ENCODE measurements at places on chromosomes 1 and 21.

GRCh38 chr1:169108863-169109560 lies 2.5 kb downstream of the ATP1B1 start:
- DNase-seq = no peak

DNA sequence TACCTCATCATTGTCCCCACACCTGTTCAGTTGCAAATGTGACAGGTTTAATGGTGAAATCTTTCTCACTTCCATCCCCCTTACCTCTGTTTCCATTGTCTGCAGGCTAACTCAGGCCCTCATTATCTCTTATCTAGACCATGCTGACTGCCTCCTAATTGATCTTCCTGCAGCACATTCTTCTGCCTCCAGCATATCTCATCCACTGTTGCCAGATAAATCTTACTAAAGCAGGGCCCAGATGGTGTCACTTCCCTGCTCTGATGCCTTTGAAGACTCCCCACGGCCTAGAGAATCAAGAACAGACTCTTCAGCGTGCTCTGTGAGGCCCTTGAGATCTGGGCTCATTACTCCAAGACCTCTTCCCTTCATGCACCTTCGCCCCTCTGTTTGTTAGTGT lies 230.1 kb downstream of the DUSP10 start:
- no peak for DNase-seq

- DNase-seq = no peak
Measured at GRCh38 chr1:188062456-188062855, 1233.7 kb downstream of the PLA2G4A start.

- no peak for DNase-seq
Measured at GRCh38 chr1:157961805-157962762, 31.4 kb upstream of the KIRREL1 start.

DNA sequence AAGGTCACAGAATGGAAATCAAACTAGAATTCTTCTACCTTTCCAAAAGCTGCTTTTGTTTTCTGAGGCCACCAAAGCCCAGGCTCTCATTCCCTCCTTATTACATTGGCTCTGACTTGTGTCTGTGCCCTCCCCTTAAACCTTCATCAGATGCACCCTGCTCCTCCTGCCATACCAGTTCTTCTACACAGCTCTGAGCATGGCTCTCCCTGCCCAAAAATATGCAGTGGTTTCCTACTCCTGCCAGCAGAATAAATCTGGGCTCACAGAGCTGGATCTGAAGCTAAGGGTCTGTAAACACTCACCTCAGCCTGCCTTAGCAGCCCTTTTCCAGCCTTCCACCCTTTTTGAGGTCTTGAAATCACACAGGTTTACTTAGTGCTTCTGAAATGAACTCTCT lies 55.0 kb downstream of the TTC3 start:
- no peak for DNase-seq

- DNase-seq = no peak
Measured at GRCh38 chr1:17075470-17076255, 21.8 kb upstream of the SDHB start.

DNA sequence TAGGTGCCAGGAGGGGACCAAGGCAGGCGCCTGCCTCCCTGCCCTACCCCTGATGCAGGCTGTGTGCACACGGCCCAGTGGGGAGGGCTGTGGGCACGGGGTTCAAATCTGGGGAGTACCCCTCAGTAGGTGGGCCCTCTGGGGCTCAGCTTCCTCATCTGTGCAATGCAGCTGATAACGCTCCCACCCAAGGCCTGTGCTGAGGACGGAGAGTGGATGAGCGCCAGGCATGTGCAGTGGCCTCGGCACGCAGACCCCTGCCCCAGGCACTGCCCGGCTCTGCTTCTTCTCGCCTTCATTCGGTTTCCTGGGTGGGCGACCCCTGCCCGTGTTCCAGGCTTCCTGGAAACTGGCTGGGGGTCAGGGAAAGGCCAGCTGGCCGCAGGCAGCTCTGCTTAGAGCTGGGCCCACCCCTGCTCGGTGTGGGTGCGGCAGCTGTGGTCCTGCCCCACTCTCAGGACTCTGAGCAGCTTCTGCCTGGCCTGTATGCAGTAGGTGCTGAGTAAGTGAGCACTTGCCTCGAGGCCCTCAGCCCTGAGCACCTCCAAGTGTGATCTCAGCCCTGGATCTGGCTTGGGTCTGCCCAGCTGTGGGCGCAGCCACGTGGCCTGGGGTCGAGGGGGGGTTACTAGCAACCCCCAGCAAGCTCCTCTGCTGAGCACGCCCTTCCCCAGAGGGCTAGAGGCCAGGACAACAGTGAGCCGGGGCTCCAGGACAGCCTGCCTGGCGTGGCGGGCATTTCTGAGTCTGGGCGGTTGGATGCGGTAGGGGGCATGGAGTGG lies 11.9 kb upstream of the TNFRSF14 start:
- no peak for DNase-seq

DNA sequence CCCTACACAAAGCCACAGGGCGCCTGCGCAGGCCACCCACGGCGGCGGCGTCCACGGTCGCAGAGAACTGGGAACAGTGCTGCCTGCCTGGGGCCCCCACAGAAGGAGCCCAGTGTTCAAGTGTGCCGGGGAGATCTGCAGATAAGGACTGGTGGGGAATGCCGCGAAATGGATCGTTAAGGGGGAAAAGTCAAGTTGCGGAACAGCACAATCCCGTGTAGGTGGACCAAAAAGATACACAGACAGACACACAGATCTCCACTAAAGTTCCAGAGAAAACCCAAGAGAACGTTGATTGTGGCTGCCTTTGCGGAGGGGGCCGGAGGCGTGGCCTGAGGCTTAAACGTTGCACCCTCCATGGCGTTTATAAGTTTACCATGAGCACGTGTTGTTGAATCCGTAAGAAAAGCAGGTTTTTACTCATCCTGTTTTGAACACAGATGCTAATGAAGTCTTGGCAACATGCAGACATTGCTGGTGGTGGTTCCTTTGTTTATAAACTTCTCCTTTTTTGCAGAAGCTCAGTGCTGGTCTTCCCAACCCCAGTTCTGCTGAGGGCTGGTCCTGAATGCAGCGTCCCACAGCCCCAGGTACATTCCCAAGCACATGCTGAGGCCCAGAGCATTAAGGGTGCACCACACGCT lies 4.1 kb downstream of the SPATC1L start:
- DNase-seq = no peak

- no peak for DNase-seq
Measured at GRCh38 chr1:168623003-168623828, 46.8 kb downstream of the XCL1 start.

- no peak for DNase-seq
Measured at GRCh38 chr1:225998560-225999226, 450 bp downstream of the SDE2 start.

DNA sequence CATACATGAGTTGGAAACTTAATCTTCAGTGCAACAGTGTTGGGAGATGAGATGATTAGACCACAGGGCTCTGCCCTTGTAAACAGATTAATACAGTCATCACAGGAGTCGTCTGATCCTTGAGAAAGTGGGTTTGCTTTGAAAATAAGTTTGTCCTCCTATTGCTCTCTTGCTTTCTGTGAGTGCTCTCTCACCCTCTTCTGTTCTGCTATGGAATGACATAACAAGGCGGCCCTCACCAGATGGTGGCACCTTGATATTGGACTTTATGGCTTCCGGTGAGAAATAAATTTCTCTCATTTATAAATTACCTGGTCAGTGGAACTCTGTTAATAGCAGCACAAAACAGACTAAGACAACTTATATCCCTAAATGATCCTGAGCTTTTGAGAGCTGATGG lies 353.6 kb downstream of the BRINP3 start:
- DNase-seq = no peak

- no peak for DNase-seq
Measured at GRCh38 chr1:38027201-38028104, 14.9 kb downstream of the UTP11 start.

- DNase-seq = no peak
Measured at GRCh38 chr1:17877896-17878295, 122.8 kb downstream of the ACTL8 start.

- no peak for DNase-seq
Measured at GRCh38 chr1:200362421-200362820, 47.4 kb downstream of the ZNF281 start.

GRCh38 chr21:29196670-29197191 lies 66.3 kb downstream of the MAP3K7CL start:
- no peak for DNase-seq

- DNase-seq = no peak
Measured at GRCh38 chr1:111600886-111601386, 18.7 kb upstream of the RAP1A start.

- DNase-seq = no peak
Measured at GRCh38 chr1:9112961-9113880, 15.7 kb downstream of the GPR157 start.

- no peak for DNase-seq
Measured at GRCh38 chr1:11550664-11551283, 71.8 kb downstream of the DISP3 start.

GRCh38 chr1:247437551-247438505 lies 20.1 kb downstream of the OR2B11 start:
- no peak for DNase-seq

GRCh38 chr1:27538793-27539192 lies 48.8 kb upstream of the WASF2 start:
- DNase-seq = no peak

GRCh38 chr1:93021539-93022134 lies 57.4 kb upstream of the MTF2 start:
- no peak for DNase-seq

GRCh38 chr21:43959231-43960116 lies 52.6 kb upstream of the TRAPPC10 start:
- no peak for DNase-seq

GRCh38 chr1:179586107-179586823 lies 5.4 kb upstream of the TDRD5 start:
- no peak for DNase-seq

GRCh38 chr1:190957565-190957964 lies 479.9 kb upstream of the BRINP3 start:
- no peak for DNase-seq

GRCh38 chr1:60273185-60273584 lies 199.6 kb upstream of the C1orf87 start:
- no peak for DNase-seq

DNA sequence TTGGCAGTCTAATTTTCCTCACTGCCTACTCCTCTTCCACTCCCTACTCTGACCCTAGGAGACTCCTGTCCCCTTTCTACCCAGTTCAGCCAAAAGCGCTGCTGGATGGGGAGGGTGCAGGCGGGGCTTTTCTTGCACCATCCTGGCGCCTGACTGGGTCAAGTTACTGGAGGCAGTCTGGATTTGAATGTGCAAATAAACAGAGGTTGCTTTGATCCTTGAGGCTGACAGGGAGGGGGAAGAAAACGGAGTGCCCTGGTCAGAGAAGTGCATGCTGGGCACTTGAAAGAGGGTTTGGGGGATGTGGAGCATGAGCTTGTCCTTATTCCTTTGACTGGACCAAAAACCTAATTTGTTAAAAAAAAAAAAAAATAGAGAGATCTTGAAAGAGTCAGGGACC lies 76.8 kb upstream of the SOX13 start:
- DNase-seq = no peak

- DNase-seq = no peak
Measured at GRCh38 chr1:78779831-78780230, 130.2 kb downstream of the IFI44 start.

- DNase-seq = no peak
Measured at GRCh38 chr1:230548357-230548756, 93.9 kb upstream of the COG2 start.

GRCh38 chr1:97337250-97338030 lies 583.4 kb downstream of the DPYD start:
- no peak for DNase-seq

- DNase-seq = no peak
Measured at GRCh38 chr1:152228831-152229230, 4.8 kb upstream of the HRNR start.

DNA sequence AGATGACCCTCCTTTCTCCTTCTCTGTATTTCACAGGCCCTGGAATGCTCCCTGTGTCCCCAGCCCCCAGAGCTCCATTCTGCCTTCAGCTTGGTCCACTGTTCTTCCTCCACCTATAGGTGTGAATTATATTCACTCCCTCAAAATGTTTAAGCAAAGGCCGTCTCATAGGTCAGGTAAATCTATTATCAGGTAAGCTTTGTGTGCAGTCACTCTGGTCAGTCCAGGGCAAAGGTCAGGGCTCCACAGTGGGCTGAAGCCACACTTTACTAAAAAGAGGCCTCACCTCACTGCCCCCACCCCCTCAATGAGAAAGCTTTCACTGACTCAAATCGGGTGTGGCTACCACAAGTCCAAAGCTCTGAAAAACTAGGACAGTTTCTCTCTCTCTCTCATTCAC lies 65.9 kb downstream of the DNTTIP2 start:
- no peak for DNase-seq

DNA sequence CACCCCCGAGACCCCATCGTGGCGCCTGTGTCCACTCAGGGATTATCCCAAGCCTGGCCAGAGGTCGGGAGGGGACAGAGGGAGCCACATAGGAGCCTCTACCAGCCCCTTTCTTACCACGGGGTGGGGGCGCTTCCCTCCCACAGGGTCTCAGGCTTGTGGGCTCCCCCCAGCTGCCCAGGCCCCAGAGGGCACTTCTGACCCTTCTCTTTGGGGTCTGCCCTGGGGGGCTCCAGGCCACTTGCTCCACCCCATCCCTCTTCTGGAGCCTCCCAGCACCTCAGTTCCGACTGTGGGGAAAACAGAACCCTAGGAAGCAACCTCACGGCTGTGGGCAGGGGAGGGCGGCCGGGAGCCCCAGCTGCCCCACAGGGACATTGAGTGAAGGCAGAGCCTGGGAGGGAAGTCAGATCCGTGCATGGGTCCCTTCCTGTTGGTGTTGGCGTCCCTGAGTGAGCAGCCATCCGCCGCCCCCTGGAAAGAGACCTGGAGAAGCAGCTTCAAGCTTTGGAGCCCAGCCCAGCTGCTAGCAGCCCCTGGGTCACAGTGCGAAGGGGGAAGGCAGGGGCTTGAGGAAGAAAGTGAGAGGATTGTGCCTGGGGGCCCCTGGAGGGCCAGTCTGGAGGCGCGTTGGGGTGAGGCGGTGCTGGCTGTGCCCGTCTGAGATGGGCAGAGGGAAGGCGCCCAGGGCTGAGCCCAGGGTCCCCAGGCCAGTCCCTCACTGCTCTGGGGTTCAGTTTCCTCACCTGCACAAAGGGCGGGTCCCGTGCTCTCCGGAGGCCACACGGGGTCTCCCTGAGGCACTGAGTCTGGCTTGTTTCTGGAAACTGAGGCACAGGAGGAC lies 22.1 kb downstream of the RRP1 start:
- no peak for DNase-seq

DNA sequence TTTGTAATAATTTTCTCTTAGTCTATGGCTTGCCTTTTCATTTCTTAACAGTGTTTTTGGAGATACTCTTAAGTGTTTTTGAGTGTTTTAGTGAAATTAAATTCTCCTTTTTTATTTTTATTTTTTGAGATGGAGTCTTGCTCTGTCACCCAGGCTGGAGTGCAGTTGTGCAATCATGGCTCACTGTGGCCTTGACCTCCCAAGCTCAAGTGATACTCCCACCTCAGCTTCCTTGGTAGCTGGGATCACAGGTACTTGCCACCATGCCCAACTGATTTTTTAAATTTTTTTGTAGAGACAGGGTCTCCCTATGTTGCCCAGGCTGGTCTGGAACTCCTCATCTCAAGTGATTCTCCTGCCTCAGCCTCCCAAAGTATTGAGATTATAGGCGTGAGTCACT lies 240.3 kb downstream of the PLPP3 start:
- no peak for DNase-seq

- no peak for DNase-seq
Measured at GRCh38 chr1:231814021-231814420, 187.4 kb downstream of the DISC1 start.

- DNase-seq = no peak
Measured at GRCh38 chr1:15698201-15698600, 14.1 kb downstream of the PLEKHM2 start.

GRCh38 chr1:71698186-71698585 lies 584.2 kb downstream of the NEGR1 start:
- no peak for DNase-seq
